Upper lobe of right lung (tissue), 1 donor: ENCODE measurements at places on chromosomes 16 and 17. TPM values are rescaled to one million over a fixed set of nuclear protein-coding genes. Genes with fewer than 3 reads are reported as not detected.
A peak's percentile ranks its signal among the peaks of the same experiment; 100 is the strongest.

Gene NOS2
- 0.55 TPM for total RNA-seq

Gene SLC16A11
- 6.8 TPM for total RNA-seq

Gene CACNG4
- total RNA-seq, result 9.3 TPM

GRCh38 chr16:23107936-23108335 is 41.3 kb downstream of the USP31 start:
- H3K36me3 ChIP-seq, result peaks cover 11% of the 10 kb centered on the region
- no peak for DNase-seq
- H3K27ac ChIP-seq, result no peak overlapping the region
- no peaks in the 10 kb centered on the region for H3K4me1 ChIP-seq
- no peaks in the 10 kb centered on the region for H3K27me3 ChIP-seq
- H3K4me3 ChIP-seq, result no peak overlapping the region

DNA sequence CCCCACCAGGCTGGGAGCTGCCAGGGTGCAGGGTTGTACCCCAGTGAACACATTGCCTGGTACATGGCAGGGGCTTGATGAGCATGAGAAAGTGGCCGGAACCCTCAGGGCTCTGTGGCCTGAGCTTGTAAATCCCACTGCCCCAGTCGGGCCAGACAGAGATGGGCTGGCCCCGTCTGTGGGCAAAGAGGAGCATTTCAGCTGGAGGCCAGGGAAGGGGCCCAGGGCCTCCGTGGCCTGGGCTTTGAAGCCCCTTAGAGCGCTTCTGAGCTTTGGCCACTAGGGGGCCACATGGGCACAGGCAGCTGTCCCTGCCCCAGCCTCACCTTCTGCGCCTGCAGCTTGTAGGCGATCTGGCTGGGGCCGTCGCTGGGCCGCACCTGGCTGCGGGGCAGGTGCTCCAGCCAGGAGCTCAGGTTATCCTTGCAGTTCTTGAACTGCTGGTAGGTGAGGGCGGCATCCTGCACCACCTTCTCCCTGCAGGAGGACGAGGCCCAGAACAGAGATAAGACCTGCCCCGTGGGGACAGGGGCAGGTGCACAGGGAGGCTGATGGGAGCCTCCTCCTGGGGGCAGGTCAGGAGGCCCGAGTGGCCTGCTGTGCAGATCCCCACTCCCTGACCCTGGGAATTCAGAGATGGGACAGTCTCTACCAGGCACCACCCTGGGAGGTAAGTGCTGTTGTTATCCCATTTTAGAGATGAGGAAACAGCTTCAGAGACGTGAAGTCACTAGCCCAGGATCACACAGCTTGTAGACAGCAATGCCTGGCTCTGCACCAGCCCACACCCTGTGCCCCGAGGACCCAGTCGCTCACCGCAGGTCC is 12.8 kb downstream of the EVPL start:
- no peaks in the 10 kb centered on the region for H3K27me3 ChIP-seq
- DNase-seq, result peak; percentile 87
- peaks cover 3% of the 10 kb centered on the region for H3K36me3 ChIP-seq
- H3K4me1 ChIP-seq, result no peaks in the 10 kb centered on the region
- H3K27ac ChIP-seq, result no peak overlapping the region

- no peak within 1 kb of the TSS for H3K4me3 ChIP-seq
- DNase-seq, result no peak
- no peak within 1 kb of the TSS for H3K27ac ChIP-seq
- no peaks in the 10 kb centered on the region for H3K27me3 ChIP-seq
- peaks cover 10% of the 10 kb centered on the region for H3K4me1 ChIP-seq
These were observed at the start of gene KCNAB3 for GRCh38 chr17:7929158-7930023. Gene KCNAB3 (minus strand): TSS chr17:7929856. CDS start chr17:7929435, 421 bp downstream.

Gene TVP23A
- 0.69 TPM for total RNA-seq

Gene KDM6B
- total RNA-seq, result 48.3 TPM

GRCh38 chr17:51540151-51540550 is 279.8 kb downstream of the UTP18 start:
- no peak overlapping the region for H3K27ac ChIP-seq
- H3K4me3 ChIP-seq, result no peak overlapping the region
- no peaks in the 10 kb centered on the region for H3K27me3 ChIP-seq
- H3K4me1 ChIP-seq, result no peaks in the 10 kb centered on the region
- no peaks in the 10 kb centered on the region for H3K36me3 ChIP-seq

GRCh38 chr16:66070140-66070917 is 296.2 kb upstream of the CDH5 start:
- H3K36me3 ChIP-seq, result no peaks in the 10 kb centered on the region
- H3K27ac ChIP-seq, result no peak overlapping the region
- peaks cover 2% of the 10 kb centered on the region for H3K27me3 ChIP-seq

DNA sequence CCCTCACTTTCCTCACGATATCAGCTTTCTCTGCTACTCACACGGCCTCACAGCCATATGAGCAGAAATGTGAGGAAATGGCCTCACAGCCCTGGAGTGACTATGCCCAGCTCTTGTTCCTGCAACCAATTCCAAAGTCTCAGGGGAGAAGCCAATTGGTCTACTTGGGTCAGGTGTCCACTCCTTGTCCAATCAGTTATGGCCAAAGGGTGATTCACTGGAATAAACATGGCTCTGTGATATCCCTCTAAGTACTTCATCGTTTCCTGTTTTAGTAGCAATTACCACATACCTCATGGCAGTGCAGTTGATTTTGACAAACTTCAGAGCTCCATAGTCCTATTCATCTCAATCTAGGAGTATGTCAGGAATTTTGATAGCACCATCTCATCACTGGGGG is 195.4 kb downstream of the KATNIP start:
- H3K4me3 ChIP-seq, result no peak overlapping the region
- DNase-seq, result no peak

DNA sequence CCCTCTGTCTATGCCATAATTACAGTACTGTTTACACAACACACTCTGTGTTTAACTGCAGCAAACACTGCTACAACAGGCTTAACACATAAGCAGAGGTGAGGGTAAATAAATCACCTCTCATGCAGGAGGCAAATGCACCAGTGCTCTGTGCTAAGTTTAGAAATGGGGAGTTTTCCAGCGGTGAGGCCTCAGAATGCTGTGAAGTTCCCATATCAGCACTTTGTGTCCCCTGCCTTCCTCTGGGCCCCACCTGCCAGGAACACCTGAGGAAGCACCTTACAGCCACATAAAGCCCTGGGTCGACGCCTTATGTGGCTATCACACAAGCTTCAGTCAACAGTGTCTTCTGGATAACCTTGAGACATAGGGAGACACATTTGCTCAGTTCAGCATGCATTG is 304.5 kb downstream of the HAPSTR1 start:
- no peak overlapping the region for H3K27ac ChIP-seq
- no peaks in the 10 kb centered on the region for H3K4me1 ChIP-seq
- no peak for DNase-seq
- H3K4me3 ChIP-seq, result no peak overlapping the region
- no peaks in the 10 kb centered on the region for H3K27me3 ChIP-seq
- H3K36me3 ChIP-seq, result no peaks in the 10 kb centered on the region

DNA sequence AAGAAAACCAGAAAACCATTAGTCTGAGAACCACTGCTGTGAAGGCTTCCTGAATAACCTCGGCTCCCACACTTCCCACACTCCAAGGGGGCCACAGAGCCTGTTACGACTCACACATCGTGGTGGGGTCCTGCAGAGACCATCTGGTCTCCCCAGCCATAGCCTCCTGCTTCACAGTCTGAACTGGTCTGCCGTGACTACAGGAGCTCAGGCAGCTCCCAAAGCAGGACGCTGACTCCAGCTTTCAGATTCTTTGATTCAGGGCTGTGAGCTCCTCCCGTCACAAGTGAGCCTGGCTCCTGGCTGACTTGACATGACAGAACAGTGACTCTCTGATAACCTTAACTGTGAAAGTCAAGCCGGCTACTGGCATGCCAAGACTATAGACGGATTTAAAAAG is 37.8 kb downstream of the CYB5D2 start:
- peaks cover 95% of the 10 kb centered on the region for H3K36me3 ChIP-seq
- H3K4me3 ChIP-seq, result no peak overlapping the region
- peak; percentile 25 for DNase-seq
- H3K27ac ChIP-seq, result no peak overlapping the region
- H3K4me1 ChIP-seq, result no peaks in the 10 kb centered on the region
